Caco-2 (cell line): ENCODE measurements at places on chromosomes 3 and 15. TPM values are rescaled to one million over a fixed set of nuclear protein-coding genes. Genes with fewer than 3 reads are reported as not detected.

DNA sequence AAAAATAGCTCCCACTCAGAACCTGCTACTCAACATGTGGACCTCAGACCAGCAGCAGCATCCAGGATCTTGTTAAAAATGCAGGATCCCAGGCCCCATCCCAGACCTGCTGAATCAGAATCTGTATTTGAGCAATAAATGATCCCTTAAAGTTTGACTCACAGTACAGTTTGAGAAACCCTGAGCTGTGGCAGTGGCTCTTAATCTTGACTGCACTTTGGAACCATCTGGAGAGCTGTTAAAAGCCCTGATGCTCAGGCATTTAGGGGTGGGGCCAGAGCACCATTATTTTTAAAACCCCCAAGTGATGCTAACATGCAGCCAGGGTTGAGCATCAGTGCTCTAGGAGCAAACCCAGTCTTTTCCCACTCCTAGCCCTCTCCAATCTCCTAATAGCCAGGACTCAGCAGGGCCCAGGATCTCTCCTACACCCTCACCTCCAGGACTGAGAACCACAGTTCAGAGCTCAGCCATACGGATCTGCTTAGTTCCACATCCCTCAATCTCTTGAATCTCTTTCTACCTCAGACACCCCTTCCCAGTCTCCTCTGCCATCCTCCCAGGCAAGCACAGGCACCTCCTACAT is 10.2 kb downstream of the RFTN1 start:
- no peak for DNase-seq

The ZNF609 gene
- 30.1 and 34.0 TPM in 2 replicates for total RNA-seq

DNA sequence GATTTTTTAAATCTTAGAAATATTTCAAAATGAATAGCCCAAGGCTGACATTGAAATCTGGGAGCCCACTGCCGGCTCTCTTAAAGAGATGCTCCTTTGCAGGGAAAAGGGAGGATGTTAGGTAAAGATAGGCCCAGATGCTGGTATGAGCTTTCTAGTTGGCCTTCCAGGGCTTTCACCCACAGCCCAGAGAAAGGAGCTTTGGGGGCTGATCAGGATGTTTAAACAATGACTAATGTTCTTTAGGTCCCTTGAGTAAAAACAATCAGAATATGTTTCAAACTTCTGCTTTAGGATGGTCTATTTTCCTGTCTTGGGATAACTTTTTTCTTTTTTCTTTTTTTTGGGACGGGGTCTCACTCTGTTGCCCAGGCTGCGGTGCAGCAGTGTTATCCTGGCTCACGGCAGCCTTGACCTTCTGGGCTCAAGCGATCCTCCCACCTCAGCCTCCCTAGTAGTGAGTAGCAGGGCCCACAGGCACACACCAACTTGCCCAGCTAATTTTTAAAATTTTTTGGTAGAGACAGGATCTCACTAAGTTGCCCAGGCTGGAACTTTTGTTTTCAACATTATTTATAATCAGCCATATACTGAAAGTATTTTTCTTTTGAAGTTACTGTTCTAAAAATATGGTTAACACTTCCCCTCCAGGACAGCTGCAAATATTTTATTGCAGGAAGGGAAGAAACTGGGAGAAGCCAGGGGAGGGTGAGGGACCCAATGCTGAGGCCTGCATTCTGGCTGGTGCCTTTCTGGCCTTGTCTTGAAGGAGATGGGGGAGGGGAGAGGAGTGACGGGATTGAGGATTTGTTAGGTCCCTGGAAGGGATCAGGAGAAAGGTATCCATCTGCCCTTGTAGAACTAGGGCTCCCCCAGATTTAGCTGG is 70.1 kb downstream of the TRAK1 start:
- no peak for DNase-seq

The KCNH8 gene
- total RNA-seq, result 0.07 and 0.09 TPM in 2 replicates

DNA sequence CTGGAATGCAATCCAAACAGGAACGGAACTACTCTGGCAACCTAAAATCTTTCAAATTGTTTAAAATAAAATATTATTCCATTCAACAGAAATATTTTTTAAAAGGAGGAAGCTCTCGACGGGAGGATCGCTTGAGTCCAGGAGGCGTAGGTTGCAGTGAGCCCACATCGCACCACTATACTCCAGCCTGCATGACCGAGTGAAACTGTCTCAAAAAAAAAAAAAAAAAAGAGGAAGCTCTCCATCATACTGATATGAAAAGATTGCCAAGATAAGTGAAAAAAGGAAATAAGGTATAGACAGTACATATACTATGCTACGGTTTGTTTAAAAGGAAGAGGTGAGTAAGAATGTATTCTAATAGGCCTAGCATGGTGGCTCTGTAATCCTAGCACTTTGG is 3.6 kb downstream of the RAD18 start:
- DNase-seq, result no peak

GRCh38 chr3:45486926-45487325 is 98.5 kb downstream of the LARS2 start:
- DNase-seq, result no peak

DNA sequence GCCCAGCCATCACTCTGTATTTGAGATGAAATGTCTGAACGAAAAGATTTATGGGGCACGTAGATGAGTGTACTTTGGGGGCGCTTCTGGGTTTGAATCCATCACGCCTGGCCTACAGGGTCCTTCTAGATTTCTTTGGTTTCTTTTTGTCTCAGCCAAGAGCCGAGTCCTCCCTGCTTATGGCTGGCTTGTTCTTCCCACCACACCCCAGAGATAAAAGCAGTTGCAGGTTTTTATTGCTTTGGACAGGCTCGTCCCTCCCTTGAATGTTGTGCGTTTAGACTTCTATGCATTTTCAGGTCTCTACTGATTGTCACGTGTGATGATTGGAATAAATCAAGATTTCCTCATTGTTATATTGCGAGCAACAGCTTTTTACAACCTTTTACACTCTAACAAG is 104.8 kb upstream of the CHRNA7 start:
- no peak for DNase-seq

- no peak for DNase-seq
Measured at GRCh38 chr15:95684693-95685115, 645.8 kb upstream of the NR2F2 start.

- DNase-seq, result no peak
Measured at GRCh38 chr15:70555713-70556112, 207.6 kb downstream of the UACA start.

DNA sequence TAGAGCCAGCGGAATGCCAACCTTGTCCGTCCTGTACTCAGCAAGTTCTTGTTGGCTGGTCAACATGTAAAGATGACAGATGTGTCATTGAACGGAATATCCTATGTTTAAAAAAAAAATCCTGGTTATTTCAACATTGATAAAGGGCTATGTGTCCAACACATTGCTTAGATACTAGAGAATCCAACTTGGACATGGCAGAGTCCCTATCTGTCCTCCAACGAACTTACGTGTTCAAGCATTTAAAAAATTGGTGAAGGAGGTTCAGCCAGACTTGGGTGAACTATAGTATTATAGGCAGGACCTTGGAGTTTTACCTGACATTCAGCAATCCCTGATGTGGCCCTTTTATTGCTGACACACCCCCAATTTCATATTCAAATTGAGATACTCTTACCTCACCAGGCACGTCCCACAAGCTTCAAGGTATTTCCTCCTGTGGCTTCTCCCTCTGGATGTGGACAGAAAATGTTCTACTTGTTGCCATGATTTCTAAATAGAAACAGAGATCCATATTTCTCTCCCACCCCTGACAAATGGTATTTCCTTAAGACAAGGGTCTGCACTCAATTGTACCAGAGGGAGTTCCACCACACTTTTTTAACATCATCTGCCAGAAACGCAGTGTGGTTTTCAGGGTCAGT is 207.7 kb upstream of the TPM1 start:
- DNase-seq, result no peak

The ATRIP gene
- total RNA-seq, result 14.4 and 15.9 TPM in 2 replicates

DNA sequence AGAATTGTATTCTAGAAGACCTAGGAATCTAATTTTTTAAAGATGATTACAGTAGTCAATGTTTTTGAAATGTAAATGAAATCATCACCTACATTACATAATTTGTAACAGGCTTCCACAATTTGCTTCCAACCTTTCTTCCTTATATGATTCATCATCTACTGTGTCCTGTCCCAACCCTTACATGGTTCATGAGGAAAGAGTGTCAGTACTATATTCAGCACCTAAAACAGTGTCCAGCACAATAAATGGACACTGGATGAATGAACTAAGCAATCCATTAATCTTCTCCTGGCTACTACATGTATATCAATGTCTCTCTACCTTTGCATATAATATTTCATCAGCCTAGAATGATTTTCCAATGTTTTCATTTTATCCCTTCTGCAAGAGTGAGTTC is 12.2 kb downstream of the FGF12 start:
- no peak for DNase-seq

The AMIGO3 gene
- total RNA-seq, result not detected in 2 replicates

The SH2D7 gene
- total RNA-seq, result not detected in 2 replicates

The DPPA4 gene
- total RNA-seq, result not detected in 2 replicates

- no peak for DNase-seq
Measured at GRCh38 chr15:47609693-47610092, 107.6 kb upstream of the SEMA6D start.

The MAGEL2 gene
- total RNA-seq, result not detected in 2 replicates
